SJSA1 (cell line): ENCODE measurements at places on chromosomes 7 and 10.

- no peak for DNase-seq
Observed at GRCh38 chr7:40324914-40325313, 190.1 kb downstream of the SUGCT start.

GRCh38 chr10:13700473-13701144, 113.8 kb downstream of the PRPF18 start:
- no peak for DNase-seq

DNA sequence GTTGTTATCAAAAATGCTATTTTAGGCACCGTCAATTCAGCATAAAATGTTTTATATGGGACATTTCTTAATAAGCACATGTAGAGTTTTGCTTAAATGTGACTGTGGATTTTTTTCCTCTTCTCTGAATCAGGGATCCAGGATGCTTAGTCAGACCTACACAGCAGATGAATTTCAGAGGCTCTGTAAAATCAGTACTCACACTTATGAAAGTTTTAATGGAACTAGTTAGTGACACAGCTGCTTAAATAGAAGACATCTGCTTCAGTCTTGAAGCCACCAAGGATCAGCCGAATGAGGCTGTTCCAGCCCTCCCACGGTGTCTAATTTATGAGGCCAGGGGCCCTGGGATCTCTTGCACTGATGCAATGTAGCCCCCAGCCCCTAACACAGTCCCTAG, 136.0 kb downstream of the MYOF start:
- no peak for DNase-seq

DNA sequence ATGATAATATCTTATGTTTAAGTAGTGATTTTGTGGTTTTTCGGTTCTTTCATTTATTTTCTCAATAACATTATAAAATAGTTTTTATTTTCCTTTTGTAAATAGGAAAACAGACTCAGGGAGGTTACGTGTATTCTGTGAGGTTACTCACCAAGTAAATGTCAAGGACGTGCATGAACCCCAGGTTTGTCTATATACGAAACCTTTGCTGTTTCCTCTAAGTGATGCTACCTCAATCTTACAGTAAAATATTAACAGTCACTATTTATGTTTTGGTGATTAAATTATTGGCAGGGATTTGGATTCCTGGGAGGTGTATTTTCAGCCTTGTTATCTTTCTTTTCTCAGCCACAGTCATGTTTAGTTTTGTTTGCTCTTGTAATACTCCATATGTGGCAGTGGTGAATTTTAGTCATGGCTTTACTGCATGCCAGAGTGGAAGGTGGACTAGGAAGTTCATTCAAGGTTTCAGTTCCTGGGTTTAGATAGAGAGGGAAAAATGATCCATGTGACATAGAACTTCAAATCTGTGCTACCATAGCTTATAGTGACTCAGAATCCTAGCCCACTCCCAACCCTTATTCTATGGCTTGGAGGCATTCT, 139.9 kb downstream of the ARL4A start:
- DNase-seq = no peak

GRCh38 chr7:7496311-7496710, 39.4 kb downstream of the COL28A1 start:
- no peak for DNase-seq

DNA sequence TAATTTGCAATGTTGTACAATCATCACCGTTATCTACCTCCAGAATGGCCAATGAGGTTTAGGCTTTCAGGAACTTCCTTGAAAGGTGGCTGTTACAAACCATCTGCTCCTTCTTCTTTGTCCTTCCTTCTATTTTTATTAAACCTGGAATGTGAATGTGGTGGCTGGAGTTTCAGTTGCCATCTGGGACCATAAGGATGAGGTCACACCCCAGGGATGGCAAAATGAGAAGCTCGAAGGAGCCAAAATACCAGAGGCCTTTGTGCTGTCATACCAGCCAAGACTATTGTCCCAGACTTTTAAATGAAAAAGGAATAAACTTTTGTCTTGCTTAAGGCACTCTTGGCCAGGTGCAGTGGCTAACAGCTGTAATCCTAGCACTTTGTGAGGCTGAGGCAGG, 30.9 kb upstream of the LMTK2 start:
- no peak for DNase-seq
